Central memory CD8-positive, alpha-beta T cell (primary cell): ENCODE measurements at places on chromosomes 2 and 18.

DNA sequence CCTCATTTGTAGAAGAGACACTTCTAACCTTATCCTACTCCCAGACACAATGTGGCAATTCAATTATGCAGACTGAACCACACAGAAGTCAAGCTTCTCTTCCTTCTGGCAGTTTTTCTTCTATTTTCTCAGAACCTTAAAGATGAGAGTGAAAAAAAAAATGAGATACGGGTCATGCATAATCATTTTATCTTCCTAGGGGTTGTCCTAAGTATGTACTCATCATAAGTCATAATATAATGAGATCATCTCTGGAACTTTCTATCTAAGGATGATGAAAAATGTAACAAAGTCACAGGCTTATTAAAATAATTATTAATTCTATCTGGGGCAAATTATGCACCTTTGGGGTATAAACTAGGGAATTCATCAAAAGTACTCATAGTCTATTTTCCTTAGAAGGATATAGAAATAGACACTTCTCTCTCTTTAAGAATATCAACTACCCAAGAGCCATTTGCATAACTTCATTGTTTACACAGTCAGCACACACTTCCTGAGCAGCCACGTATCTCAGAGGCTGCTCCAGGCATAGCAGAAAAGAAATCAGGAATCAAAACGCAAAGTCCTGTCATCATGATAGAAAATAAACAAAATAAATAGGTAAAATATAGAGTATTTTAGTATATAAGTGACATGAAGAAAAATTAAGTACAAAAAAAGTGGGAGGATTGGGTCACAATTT lies 345.9 kb upstream of the SPHKAP start:
- no peak for DNase-seq

DNA sequence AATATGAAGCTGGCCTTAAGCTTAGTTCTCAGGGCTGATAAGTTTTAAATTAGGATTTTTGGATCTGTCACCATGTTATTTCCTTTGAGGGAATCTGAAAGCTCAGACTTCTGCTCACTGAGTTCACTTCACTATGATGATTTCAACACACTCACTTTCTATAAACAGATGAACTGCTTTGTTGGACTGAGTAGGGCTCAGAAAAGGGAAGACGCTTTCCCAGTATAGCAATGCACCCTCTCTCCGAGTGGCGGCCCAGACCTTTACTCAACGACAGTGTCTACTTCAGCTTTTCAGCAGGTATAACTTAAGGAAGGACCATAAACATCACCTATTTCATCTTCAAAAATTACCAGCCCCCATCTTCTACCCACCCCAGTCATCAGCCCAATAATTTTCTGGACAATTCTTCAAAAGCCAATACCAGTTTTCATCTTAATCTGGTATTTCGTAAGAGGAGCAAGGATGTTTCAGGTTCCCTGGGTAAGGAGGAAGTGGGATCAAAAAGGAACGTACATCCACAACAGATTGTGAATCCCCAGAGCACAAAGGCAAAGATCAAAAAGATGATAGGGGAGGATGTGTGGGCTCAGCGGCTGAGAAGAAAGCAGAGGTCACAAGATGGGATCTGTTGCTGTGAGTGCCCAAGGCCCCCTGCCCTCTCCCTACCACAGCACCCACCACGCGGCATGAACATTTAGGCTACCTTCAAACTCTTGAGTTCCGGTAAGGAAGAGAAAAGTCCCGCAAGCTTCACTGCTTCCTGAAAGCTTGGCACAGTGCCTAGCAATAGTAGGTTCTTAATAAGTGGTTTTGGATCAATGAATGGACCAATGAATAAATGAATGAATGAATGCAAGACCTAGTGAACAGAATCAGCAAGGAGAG lies 41.9 kb downstream of the LPIN2 start:
- no peak for DNase-seq

- no peak for DNase-seq
Observed at GRCh38 chr2:56001947-56002346, 78.4 kb upstream of the EFEMP1 start.

DNA sequence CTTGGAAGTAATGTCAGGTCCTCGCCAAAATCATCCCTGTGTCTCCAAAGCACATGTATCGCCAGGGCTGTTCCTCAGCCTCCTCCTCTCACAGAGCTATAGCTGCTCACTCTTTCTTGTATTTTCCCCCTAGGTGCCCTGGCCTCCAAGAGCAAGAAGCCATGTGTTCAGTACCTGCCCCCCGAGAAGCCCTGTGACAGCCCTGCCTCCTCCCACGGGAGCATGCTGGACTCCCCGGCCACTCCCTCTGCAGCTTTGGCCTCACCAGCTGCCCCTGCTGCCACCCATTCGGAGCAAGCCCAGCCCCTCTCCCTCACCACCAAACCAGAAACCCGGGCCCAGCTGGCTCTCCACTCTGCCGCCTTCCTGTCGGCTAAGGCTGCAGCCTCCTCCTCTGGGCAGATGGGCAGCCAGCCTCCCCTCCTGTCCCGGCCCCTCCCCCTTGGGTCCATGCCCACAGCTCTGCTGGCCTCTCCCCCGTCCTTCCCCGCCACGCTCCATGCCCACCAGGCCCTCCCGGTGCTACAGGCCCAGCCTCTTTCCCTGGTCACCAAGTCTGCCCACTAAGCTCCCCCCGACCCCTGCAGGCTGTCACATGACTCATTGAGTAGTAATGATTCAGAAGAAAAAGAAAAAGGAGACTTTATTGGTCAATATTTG lies 18.8 kb downstream of the TGOLN2 start:
- no peak for DNase-seq

DNA sequence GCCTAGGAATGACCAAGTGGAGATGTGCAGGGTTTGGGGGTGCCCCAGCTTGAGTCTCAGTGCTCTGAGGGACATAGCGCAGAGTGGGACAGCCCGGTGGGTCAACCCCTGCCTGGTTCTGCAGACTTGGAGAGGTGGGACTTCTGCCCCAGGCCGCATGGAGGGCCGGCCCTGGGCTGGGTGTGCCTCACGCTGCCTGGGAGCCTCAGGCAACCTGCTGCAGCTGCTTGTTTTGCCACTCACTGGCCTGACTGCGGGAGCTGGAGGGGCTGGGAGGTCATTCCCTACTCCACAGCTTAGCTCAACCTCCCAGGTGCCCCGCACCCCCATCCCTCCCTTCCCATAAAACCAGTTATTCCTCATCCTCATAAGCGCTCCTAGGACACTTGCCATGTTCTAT lies 33.1 kb downstream of the ODC1 start:
- no peak for DNase-seq

DNA sequence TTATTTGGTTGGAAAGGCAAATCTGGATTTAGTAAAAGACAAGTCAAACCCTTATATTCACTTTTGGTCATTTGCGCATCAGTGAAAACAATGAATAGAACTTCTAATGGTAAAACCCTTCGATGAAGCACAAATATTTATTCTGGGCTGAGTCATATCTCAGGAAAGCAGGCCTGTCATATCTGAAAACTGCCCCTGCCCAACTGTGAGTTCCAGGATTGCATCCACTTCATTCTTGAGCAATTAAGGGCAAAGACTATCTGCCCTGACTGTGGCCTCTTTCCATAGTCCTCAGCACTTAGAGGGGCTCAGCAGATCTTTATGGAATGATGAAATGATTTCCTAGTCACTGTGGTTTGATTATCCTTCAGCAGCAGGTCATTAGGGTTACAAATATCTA lies 795.2 kb upstream of the ID2 start:
- no peak for DNase-seq

GRCh38 chr2:136164280-136164776 lies 46.4 kb upstream of the CXCR4 start:
- DNase-seq, result no peak

- DNase-seq, result no peak
Observed at GRCh38 chr2:12091201-12091806, 344.9 kb downstream of the LPIN1 start.

GRCh38 chr18:57433482-57433881 lies 1.7 kb upstream of the ONECUT2 start:
- DNase-seq, result no peak

DNA sequence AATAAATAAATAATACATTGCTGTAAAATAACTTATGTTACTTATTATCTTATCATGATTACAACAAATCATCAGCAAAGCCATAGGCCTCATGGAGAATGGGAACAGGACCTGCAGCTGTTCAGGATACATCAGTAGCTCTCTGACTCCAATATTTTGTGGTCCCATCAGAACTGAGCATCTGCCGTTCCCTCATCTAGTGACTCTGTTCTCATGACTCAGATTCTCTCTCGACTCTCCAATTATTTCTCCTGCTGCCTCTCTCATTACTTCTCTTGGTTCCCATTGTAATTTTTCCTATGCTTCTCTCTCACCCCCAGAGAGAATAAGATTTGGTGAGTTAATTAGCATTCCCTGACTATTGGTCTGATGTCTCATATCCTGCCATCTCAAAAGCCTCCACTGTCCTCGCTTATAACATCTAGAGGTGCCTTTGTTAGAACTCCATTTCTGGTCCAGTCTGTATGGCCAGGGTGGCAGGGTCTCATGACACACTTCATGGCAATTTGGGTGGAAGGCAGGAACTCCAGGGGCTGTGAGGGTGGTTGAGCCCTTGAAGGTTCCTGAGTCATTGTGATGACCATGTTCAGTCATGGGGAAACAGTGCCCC lies 78.0 kb upstream of the TANC1 start:
- no peak for DNase-seq

DNA sequence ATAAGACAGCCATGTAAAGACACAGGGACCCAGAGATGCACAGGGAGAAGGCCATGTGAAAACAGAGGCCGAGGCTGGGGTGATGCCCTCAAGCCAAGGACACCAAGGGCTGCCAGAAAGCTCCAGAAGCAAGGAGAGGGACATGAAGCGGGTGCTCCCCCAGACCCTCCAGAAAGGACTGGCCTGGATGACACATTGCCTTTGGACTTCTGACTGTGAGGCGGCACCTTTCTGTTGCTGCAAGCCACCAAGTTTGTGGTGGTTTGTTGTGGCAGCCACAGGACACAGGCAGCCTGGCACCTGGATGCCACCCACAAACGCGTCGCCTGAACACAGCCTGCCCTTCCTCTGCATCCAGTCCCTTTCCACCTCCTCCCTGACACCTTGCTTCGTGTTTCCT lies 67.1 kb downstream of the RHOB start:
- DNase-seq, result no peak

- DNase-seq, result no peak
Observed at GRCh38 chr2:134790487-134790886, 47.9 kb upstream of the ACMSD start.

GRCh38 chr18:27605107-27605834 lies 420.2 kb upstream of the CHST9 start:
- DNase-seq, result no peak

DNA sequence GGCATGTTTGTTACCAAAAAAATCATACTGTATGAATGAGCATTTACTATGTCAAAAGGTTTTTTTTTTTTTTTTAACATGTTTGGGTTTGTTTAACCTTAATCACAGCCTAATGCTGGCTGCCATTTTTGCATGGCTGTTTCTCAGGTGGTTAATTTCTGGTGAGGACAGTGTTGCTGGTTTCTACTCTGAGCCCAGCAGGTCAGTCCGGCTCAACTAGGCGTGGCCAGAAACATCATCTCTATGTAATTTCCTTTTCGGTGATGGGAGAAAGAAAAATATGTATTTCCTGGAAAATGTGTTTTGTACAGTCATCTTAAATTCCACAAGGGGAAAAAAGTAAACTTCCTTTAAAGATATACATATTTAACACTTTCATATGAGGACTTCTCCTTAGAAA lies 24.9 kb upstream of the BZW1 start:
- DNase-seq, result no peak

DNA sequence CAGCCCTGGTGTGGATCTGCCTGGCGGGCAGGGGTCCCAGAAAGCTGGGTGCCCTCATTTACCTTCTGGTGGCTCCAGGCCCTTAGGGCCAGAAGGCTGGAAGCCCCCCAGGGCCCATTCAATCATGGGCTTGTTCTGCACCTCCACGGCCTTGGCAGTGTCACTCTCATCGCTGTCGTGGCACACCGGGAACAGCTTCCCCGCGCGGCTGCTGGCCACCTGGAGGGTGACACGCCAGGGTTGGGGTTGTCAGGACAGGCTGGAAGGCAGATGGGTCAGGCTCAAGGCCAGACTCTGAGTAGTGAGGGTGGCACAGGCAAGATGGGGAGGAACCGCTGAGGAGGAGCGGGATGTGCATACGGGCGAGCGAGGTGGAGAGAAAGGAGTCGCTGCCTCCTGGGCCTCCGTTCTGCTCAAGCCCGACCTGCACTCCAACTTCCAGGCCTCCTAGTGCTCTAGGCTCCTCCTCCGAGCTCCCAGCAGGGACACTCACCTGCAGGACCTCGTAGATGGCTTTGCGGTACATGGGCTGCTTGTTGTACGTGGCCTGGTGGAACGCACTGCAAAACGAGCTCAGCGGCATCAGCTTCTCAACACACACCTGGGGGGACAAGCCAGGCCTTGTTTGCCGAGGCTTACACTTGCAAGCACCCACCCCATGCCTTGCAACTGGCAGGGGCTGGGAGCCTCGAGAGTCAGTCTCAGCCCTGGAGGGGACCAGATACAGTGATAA lies 78.3 kb upstream of the POMC start:
- no peak for DNase-seq

DNA sequence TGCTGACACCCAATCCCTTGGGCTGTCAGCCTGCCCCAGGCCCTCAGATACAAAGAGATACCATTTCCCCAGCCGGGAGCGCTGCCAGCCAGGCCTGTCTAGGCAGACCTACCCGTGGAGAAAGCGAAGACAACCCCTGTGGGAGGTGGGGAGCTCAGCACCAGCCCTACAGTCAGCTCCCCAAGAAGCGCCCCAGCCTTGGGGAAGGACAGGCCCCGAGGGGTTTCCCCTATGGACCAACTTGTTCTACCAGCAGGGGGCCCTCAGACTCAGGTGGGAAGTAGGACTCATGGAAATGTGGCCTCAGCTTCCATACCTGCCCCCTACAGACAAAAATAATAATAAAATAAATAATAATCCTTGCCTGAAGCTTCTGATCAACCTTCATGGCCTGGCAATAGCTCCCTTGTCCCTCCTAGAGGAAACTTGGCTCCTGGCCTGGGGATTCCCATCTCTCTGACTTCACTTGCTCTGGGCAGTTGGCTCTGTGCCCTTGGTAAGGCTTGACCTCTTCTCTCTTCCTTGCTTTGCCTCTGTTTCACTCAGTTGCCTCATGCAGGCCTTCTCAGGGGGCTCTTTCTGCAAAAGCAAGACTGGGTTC lies 7.0 kb downstream of the SLC35F6 start:
- no peak for DNase-seq

GRCh38 chr2:205766779-205767359 lies 84.6 kb downstream of the NRP2 start:
- no peak for DNase-seq

DNA sequence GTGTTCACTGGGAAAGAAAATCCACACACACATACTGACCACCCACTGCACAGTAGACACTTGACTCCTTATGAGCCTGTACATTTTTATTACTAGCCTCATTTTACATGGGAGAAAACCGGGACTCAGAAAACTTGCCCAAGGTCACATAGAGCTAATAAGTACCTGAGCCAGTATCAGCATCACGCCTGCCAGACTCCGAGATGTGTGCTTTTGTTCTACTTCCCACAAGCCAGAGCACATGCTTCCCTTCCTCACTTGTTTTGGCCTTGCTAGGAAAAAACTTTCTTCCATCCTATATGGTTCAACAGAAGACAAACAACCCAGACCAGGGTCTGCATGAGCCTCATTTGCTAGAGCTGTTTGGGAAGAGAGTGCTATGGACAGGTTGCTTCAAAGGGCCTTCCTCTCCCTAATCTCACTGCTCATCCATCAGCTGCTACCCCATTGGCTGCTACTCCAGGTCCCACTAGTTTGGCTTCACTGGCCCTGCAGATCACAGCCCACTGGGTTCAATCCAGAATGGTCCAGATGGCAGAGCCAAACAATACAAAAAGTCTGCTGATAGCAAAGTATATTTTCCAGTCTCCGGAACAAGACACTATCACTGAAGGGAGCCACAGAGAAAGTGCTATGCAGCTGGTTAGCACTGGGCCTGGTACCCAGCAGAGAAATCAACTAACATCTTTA lies 63.9 kb downstream of the STK39 start:
- no peak for DNase-seq

GRCh38 chr2:75099521-75099922 lies 99.8 kb downstream of the TACR1 start:
- DNase-seq, result no peak
